Inflammatory macrophage treated with lipopolysaccharide for 4 hours (primary cell): ENCODE measurements at places on chromosomes 12 and 14.

DNA sequence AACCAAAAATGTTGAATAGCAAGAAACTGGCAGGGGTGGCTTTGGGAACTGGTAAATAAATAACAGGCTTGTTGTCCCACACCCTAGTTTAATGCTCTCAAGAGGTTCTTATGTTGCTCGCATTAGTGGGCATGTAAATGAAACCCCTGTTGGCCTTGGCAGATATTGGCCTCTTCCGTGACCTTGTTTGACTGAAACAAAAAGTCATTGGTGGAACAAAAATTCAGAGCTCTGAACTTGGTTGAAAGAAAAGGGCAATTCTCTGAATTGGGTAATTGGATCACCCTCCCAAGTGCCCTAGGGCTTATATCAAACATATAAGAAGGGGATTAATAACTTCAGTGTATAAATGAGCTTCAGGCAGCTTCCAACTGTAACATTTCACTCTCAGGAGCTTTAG lies 426.2 kb downstream of the ZFP36L1 start:
- DNase-seq, result no peak

DNA sequence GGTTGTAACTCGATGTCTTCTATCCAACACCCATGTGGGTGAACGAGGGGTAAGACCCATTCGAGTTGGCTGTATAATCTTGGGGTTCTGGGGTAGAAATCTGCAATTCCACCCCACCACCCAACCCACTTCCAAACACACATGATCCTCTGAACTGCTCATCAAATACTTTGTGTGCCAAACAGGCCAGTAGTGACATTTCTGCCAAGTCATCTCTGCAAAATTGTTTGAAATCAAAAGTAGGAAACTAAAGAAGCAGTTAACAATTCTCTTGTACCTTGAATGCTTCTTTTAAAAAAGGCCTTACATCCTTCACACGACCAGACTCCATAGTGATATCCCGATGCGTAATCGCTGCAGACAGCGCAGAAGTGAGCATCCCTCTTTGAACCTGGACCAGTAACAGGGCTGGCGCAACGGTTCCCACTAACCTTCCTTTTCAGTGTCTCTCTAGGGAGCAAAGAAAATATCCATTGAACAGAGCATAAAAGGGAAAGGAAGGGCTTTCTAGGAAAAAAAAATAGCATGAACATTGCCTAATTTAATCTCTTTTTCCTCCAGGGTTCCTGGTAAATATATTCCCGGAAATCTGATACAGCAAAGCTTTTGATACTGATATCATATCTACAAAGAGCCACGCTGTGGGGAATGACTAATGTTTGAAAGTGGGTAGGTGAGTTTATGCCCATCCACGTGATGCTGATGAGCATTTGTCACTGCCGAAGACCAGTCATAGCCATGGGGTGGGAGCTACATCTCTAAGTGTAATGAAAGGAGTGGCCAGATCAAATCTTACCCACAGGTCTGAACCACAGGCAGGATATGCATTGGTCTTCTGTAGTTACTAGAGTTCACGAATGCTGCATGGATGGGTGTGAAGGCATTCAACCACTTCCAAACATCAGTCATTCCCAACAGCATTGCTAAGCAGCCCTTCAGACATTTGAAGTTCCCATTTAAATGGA lies 14.2 kb downstream of the ESR2 start:
- DNase-seq, result no peak

DNA sequence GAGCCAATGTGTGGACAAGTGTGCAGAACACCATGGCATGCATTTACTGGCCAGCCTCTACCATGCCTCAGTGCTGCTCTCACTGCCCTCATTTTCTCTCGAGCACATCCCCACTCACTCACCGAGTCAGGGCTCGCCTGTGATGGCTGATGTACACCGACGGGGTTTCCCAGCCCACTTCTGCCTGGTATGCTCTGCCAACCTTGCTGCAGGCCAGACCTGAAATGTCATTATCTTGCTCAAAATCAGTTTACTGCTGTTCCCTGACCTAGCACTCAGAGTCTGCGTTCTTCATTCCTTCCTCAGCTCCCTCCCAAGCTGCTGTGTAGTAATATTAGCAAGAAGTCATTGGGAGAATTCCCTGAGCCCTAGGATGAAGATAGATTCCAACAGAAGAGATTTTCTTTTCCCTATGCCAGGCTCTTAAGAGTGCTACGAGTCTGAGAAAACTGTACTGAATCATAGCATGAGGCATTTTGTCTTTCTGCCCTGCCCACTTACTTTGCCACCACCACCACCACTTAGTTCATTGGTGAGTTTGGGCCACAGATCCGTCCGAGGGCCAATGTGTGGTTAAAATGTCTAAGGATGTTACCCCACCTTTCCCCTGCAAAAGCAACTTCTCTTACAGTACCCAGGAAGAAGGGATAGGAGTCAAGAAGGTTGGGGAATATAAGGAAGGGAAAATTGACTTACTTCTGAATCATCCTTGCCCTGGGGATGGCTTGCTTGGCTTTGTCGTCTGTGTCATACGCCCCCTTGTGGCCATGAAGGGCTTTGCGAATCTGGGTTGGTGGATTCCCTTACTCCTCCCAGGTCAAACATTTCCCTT lies 51.0 kb downstream of the BMAL2 start:
- DNase-seq, result peak; percentile 74

- no peak for DNase-seq
Observed at GRCh38 chr12:128055567-128055966, 211.4 kb upstream of the TMEM132C start.

GRCh38 chr12:26936559-26937442 lies 980 bp downstream of the INTS13 start:
- no peak for DNase-seq

- DNase-seq, result no peak
Observed at GRCh38 chr14:100840286-100841065, 14.6 kb downstream of the MEG3 start.

- no peak for DNase-seq
Observed at GRCh38 chr14:51636109-51636508, 15.6 kb upstream of the FRMD6 start.

GRCh38 chr12:47207340-47207717 lies 127.6 kb upstream of the AMIGO2 start:
- DNase-seq, result peak; percentile 68

- DNase-seq, result no peak
Observed at GRCh38 chr12:111190741-111191526, 178.0 kb downstream of the PHETA1 start.

- no peak for DNase-seq
Observed at GRCh38 chr12:47935184-47935583, 28.2 kb upstream of the TMEM106C start.

DNA sequence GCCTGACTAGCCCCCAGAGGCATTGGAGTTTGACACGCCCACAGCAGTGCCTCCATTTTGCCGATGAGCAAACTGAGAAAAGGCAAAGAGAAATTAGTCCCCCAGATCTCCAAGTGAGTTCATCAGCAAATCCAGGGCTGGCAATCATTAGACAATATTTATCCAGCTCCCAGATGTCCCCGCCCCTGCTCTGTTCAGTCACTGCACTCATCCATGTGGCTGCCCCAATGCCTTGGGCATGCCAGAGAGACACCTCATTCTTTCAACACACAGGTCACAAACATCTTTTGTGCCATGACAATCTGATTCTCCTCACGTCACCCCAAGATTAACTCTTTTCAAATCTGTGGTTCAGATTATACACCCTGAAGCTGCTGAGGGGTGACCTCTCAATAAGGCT lies 43.5 kb downstream of the DPF3 start:
- DNase-seq, result no peak

DNA sequence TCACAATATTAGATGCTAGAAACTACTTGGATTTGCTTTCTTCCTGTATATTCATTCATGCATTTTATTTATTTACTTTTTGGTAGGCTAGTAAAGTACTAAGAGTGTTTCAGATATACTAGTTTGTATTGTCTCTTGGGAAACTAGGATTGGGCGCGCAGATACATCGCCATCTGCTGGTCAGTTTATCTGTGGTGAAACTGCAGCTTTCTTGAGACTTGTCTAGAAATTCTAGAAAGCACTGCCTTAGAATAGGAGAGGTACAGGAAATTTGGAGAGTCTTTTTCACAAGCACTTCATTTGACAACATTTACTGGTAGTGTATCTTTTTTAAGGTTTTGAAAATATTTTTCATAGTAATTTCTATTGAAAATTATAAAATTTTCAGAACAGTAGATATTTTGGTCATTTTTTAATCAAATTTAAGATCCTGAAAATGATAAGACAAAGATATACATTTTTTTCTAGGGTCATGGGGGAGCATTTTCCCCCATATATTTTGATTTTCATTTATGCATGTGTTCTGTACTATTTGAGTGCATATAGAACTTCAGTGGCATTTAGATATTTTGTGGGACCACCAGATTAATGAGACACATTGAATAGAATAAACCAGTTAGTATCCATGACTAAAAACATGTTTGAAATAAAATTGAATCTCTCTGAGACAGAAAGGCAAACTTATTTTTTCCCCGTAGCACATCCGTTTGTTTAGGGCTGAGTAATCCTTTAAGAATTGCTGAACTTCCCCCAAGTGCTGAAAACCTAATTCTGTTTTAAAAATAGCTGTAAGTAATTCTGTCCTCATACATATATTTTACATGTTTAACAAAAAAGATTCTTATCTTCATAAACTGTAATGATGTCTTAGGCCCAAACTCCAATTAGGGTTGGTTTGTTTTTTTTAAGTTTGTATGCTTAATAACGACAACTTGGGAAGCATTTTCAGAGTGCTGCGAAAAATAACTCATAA lies 44.5 kb downstream of the SLC38A6 start:
- peak; percentile 69 for DNase-seq

DNA sequence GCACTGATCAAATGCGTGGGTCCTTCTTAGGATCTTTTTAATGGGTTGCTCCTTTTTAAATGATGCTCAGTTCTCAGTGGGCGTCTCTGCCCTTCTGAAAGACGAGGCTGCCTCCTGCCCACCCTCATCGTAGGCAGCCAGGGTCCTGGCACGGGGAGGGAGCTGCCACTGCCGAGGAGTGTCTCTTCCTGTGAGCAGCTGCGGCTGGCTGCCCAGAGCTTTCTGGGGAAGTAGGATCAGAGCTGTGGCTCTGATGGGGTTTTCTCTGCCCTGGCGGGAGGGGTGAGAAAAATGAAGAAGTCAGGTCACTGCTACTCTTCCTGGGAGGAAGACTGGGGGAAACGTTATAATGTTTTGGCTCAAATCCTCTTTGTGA lies 31.1 kb upstream of the BEGAIN start:
- peak; percentile 81 for DNase-seq

- no peak for DNase-seq
Observed at GRCh38 chr14:37139710-37140109, 32.7 kb downstream of the SLC25A21 start.

DNA sequence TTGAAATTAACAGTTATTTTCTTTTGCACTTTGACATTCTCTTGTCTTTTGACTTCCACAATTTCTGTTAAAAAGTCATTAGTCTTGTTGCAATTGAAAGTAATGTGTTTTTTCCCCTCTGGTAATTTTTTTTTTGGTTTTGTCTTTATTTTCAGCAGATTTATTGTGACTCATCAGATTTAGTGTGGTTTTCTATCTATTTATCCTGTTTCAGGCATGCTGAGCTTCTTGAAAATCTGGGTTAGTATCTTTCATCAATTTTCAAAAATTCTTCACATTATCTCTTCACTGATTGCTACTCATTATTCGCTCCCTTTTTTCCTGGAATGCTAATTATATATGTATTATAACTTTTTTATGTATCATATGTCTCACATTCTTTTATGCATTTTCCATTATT lies 15.3 kb upstream of the NTF3 start:
- DNase-seq, result no peak

DNA sequence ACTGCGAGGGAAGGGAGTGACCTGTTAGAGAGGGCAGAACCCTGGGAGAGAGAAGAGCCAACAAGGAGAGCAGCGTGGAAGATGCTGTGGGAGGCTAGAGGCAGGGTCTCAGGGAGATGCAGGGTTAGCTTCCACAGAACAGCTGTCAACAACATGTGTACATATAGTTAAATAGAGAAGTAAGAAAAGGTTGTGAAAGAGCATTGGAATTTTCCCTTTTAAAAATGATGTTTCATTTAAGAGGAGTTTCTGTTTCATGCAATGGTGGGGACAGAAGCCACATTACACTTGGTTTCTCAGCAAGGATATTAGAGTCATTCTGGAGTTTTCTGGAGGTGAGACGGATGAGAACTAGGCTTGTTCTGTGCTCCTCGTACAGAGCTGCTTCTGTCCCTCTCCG lies 23.8 kb upstream of the TBC1D30 start:
- peak; percentile 95 for DNase-seq

GRCh38 chr14:94029265-94029664 lies 3.1 kb downstream of the OTUB2 start:
- DNase-seq, result peak; percentile 79

DNA sequence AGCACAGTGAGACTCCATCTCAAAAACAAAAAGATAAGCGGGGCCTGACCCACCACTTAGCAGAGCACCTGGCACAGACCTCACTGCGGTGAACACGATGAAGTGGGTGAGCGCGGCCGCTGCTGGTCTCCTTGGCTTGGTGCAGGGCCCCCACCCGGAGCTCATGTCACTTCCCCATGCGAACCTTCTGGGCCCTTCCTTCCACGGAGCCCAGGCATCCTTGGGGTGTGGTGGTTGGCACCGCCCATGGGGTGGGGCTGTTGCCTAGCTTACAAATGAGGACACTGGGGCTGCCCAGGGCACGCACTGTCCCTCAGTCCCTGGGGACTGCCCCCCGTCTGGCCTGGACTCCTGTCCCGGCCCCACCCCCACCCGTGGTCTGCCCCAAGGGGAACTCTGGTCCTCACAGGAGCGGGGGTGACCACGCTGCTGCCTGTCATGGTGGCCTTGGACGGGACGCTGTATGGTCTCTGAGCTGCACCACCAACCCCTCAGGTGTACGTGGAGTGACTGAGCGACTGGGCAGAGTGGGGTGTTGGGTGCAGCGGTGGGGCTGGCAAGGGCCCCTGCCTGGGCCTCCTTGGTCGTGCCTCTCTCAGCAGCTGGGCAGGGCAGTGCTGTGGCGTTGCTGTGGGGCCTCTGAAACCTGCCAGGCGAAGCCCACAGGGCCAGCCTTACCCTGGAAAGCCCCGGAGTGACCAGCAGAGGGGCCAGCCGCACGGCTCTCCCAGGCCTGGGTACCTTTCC lies 15.3 kb downstream of the FBRSL1 start:
- DNase-seq, result peak; percentile 84

GRCh38 chr14:55951341-55952206 lies 166.6 kb upstream of the PELI2 start:
- DNase-seq, result no peak

- no peak for DNase-seq
Observed at GRCh38 chr12:21248679-21249078, 86.0 kb downstream of the SLCO1A2 start.

GRCh38 chr14:65850429-65851135 lies 438.1 kb downstream of the FUT8 start:
- no peak for DNase-seq

GRCh38 chr12:132545164-132545953 lies 55.4 kb downstream of the FBRSL1 start:
- no peak for DNase-seq

- no peak for DNase-seq
Observed at GRCh38 chr12:66636771-66637170, 42.1 kb downstream of the GRIP1 start.
